Foreskin melanocyte (primary cell): ENCODE measurements at places on chromosomes 5 and 9.

DNA sequence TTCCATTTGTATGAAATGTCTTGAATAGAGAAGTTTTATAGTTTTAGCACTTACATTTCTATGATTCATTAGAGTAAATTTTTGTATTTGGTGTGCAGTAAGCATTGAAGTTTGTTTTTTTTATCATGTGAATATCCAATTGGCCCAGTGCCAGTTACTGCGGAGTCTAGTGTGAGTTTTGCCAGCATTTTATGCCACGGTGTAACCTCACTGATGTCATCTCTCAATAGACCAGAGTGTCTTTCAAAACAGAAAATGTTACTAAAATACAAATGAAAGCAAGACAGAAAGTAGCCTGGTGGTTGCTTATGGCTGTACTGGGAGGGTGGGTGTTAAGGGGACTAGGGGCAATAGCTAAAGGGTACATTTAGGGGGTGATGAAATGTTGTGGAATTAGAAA lies 62.8 kb downstream of the IPPK start:
- no peak for DNase-seq

DNA sequence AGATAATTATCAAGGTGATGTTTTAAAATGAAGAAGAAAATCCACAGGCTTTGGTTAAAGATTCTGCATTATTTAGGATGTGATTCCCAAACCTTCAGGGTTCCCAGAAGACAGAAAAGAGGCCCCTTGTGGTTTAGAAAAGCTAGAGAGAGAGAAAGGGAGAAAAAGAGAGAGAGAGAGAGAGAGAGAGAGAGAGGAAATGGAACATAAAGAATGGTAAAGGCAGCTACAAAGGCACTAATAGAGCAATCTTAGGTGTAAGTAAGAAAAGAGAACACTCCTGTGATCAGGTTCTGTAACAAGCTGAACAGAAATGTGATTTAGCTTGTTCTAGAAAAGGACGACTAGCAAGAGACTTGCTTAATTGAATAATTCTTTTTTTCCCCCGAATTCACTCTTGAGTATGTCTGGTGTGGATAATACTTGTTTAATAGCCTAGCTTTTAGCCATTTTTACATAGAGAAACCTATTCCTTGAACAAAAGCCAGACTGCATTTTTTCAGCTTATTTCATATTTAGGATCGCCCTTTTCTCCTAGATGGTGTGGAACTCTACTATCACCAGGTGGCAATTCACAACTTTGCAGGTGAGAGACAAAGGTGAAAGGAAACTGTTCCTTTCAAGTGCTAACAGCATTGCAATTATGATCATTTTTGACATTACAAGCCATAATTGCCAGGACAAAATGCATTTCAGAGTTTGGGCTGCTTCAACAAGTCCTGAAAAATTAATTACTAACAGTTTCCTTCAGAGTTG lies 57.6 kb upstream of the SH3GL2 start:
- DNase-seq, result no peak

- DNase-seq, result no peak
Measured at GRCh38 chr5:175847503-175847902, 23.9 kb upstream of the CPLX2 start.

GRCh38 chr5:107389130-107389774 lies 281.5 kb downstream of the EFNA5 start:
- peak; percentile 68 for DNase-seq

GRCh38 chr9:125447202-125447802 lies 185.7 kb downstream of the GAPVD1 start:
- no peak for DNase-seq

DNA sequence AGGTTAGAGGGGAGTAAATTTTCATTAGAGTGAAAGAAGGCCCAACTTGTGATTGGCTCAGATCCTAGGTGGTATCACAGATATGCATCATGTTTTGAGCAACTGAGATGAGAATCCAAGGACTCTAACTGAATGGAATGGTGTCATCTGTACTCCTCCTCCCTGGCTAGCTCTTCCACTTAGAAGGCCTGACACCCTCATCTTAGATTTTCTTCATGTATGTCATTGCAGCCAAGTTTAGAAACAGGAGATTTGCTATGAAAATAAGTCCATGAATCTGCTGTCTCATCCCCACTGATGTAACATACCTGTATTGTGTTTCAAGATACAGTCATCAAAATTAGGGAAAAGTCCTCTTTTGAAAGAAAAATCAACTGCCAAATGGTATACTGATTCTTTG lies 54.4 kb downstream of the ITGA1 start:
- no peak for DNase-seq

GRCh38 chr9:3549225-3549624 lies 23.4 kb upstream of the RFX3 start:
- no peak for DNase-seq

DNA sequence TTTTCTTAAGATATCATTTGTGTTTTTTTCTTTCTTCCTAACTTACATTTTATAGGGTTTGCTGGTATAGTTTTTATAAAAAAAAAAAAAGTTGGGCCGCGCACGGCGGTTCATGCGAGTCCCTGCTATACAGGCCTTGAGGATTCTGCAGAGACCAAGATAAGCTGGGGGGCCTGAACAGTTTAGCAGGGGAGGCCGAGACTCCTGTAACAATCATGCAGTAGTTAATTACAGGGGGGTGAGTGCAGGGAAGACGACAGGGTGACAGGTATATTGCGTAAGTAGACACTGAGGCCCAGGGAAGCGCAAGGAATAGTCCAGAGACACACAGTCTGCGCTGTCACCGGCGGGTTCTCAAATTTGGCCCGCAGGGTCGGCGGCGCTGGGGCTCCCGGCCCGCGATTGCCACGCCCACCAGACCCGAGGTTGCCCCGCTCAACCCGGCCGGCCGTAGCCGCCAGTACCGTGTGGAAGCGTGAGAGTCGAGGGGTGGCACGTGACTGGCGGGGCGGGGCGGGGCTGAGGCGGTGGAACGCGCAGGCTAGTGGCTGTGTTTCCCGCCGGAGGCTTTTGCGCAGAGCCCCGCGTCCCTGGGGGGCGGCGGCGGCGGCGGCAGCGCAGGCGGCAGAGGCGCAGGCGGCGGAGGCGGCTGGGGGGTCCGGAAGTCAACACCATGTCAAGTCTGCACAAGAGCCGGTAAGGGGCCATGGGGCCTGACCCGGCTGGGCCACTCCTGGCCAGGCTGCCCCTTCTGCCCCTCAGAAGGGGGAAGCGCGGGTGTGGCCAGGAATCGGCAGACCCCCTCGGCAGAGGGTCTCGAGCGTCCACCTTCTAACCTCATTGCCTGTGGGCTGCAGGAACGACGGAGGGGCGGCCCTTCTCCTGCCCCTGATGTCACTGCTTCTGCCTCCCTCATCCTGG lies at the start of gene TBC1D13:
TSS of gene TBC1D13 (plus strand) at position 573 of the 921 bp plus-strand sequence. CDS start at position 674, 101 bp downstream.
- peak; percentile 59 for DNase-seq

GRCh38 chr5:65173130-65173525 lies 308.6 kb downstream of the ADAMTS6 start:
- no peak for DNase-seq

DNA sequence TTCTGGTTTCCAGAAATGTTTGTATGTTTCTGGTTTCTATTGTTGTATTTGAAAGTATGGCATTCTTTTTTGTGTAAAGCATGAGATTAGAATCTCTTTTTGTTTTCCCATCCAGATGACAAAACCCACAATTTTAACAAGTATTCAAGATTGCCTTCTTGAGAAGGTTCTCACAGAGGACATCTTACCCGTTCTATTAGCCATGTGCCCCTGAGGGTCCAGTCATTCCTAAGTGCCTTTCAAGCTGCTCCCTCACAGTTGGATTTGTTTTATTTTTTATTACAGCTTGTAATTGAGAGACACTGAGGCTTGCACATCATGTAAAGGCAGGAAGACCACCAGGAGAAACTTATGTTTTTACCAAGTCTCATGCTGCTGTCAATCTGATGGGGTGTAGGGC lies 19.3 kb upstream of the LOX start:
- no peak for DNase-seq

- no peak for DNase-seq
Measured at GRCh38 chr5:157561110-157561509, 14.5 kb downstream of the ADAM19 start.

DNA sequence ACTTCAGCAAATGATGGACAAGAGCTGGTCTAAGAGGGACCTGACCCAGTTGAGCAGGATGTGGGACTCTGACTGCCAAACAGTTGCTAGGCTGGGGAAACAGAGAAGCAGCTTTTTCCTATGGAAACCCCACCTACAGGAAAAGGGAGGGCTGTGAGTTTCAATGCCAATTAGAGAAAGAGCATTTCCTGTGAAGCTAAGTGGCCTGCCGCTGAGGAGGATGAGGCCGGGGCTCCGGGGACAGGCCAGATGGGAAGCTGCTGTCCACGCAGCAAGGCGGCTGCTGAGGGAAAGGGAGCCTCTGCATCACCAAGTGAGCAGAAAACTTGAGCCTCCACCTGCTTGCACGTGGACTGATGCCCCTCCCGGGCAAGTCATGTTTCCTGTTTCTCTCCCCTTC lies at the start of gene PCDH12:
TSS of gene PCDH12 (minus strand) at position 90 of the 400 bp plus-strand sequence. CDS start 351 bp downstream, outside the sequence.
- peak; percentile 54 for DNase-seq

DNA sequence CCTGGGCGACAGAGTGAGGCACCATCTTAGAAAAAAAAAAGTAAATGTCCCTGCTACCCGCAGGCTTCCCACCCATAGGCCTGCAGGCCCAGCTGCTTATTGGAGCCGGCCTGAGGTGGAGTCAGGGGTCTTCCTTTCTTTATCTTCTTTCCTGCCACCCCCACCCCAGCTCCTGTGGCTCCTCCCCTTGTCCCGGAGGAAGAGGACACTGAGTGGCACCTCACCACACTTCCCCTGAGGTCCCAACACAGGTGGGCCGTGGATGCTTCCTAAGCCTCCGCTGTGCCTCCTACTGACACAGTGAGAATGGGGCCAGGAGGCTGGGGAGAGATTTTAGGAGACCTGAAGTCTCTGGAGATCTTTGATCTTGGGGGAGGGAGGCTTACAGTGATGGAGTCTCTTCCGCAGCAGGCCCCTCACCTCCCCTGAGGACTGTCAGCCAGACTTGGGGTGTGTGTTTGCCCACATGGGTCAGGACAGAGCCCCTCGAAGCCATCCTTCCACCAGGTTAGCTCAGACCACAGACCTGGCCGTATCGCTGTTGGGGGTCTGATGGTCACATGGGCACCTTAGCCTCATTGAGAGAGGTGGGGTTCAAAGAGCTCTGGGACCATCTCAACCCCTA lies 135.4 kb upstream of the IER5L start:
- DNase-seq, result no peak

- no peak for DNase-seq
Measured at GRCh38 chr5:68264024-68264956, 48.7 kb downstream of the PIK3R1 start.

GRCh38 chr9:82605657-82606031 lies 457.3 kb downstream of the RASEF start:
- no peak for DNase-seq

DNA sequence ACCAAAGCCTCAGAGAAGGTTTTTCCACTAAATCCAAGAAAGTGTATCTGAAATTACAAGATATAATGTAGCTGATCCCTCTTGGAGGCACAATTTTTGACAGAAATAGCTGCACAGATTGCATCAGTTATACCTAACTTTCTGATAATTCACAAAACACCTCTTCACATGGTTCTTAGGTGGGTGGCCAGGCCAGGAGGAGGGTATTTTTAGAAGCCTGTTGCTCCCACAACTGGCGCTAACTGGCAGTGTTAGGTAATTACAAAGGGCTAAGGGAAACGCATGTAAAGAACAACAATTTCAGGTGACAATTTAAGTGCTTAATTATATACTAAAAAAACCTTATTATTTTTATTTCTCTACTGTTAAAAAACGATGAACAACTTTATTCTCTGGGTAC lies 247.9 kb downstream of the BNC2 start:
- DNase-seq, result no peak

DNA sequence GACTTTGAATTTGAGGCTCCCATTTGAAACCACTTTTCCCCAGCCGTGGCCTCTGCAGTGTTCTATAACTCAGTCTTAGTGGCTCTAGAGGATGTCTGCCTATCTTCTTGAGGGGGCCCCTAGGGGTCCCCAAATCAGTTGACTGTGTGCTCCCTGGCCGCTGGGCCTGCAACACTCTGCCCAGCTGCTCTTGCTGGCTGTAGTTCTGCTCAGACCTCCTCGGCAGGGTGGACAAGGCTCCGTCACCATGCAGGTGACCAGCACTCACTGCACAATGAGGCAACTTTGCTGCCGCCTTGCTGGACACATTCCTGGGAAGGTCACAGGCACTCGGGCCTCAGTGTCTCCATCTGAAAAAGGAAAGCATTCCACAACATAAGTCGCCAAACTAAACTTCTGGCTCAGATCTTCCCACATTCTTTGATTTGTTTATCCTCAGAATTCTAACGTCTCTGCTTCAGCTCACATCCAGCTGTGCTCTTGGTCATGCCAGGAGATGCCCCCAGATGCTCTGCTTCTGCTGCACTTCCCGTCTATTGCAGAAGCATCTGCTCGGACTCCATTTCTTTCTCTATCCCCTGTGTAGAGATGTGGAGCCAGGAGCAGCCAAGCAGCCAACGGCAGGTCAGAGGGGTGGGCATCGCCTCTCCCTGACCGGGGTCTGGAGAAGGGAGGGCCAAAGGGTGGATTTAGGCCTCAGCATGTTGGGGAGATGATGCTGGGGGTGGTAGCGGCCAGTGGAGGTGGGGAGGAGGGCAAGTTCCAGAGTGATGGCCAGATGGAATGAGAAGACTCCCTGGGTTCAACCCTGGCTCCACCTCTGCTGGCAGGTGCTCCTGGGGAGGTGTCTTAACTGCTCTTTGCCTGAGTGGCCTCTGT lies 133.6 kb downstream of the MVB12B start:
- no peak for DNase-seq

DNA sequence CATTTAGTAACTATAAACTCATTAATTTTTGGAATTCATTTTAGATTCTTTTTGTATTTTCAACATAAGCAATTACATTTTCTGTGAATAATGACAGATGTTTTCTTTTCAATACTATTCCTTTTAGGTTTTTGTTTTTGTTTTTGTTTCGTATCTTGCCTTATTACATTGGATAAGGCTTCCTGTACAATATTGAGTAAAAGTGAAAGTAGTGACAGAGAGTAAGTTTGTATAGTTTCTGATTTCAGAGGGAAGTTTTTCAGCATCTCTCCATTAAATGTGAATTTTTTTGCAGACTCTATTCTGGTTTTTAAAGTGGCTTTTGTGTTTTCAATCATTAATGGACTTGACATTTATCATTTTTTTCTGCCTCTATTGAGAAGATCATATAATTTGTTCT lies 12.8 kb upstream of the CAMK4 start:
- DNase-seq, result no peak

DNA sequence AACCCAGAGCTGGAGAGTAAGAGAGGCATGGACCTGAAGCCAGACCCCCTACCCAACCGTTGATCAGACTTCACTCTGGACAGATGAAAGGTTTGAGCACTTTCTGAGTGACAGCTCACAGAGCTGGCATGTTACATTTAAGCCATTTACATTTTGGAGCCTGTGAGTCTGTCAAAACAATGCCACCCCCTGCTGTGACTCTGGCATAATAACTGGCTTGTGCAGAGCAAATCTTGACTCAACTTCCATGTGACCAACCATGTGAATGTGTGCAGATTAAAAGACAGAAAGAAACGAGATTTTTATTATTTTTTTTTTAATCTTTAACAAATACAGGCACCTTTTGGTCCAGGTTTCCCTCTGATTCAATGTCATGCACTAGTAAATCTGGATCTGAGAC lies 48.5 kb downstream of the MFAP3 start:
- DNase-seq, result peak; percentile 42
